Caki2 (cell line): ENCODE measurements at places on chromosomes 6 and 20. TPM values are rescaled to one million over a fixed set of nuclear protein-coding genes. Genes with fewer than 3 reads are reported as not detected.

- DNase-seq = no peak
These were observed 67.9 kb upstream of the RNF24 start for GRCh38 chr20:4083098-4083865.

The ZNF311 gene
- total RNA-seq = 4.1 and 5.9 TPM in 2 replicates

- DNase-seq = no peak
These were observed 45.5 kb downstream of the ANKS1A start for GRCh38 chr6:34934516-34934915.

The TTI1 gene
- total RNA-seq = 28.5 and 29.5 TPM in 2 replicates

The RBM24 gene
- total RNA-seq = 2.4 and 4.7 TPM in 2 replicates

The ARFRP1 gene
- 57.0 and 69.7 TPM in 2 replicates for total RNA-seq

- no peak for DNase-seq
These were observed 63.7 kb downstream of the PHACTR2 start for GRCh38 chr6:143741480-143741879.
